Cortex of kidney (tissue), 1 donor: ENCODE measurements at places on chromosomes 12 and 14.

GRCh38 chr12:8698132-8698851 lies 501 bp downstream of the RIMKLB start:
- DNase-seq = no peak

DNA sequence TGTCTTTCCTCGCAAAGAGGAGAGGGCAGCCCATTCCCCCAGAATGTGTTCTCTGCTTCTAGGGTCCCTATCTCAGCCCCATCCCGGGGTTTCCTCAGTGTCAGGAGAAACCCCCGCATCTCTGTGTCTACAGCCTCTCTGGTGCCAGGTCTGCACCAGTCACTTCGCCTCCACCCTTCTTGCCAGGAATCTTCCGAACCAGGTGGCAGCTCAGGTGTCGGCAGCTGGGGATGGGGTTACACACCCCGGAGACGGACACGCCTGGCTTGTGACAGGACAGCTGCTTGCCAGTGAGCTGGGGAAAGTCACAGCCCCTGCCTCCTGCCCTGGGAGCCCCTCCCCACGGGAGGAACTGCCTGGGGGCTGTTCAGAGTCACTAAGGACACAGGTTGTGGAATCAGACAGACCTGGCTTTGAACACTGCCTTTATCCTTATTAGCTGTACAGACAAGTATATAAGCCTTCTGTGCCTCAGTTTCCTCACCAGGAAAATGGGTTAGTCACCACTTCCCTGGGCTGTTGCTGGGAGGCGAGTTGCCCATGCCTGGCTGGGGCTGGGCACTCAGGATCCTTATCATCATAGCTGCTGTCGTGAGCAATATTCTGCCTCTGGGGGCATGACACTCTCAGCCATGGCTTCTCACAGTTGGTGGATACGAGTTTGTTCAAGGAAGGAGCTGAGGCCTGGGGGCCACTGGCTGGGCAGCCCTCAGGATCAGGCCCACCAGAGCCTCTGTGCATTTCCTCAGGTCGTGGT lies 10.8 kb downstream of the HIP1R start:
- no peak for DNase-seq

DNA sequence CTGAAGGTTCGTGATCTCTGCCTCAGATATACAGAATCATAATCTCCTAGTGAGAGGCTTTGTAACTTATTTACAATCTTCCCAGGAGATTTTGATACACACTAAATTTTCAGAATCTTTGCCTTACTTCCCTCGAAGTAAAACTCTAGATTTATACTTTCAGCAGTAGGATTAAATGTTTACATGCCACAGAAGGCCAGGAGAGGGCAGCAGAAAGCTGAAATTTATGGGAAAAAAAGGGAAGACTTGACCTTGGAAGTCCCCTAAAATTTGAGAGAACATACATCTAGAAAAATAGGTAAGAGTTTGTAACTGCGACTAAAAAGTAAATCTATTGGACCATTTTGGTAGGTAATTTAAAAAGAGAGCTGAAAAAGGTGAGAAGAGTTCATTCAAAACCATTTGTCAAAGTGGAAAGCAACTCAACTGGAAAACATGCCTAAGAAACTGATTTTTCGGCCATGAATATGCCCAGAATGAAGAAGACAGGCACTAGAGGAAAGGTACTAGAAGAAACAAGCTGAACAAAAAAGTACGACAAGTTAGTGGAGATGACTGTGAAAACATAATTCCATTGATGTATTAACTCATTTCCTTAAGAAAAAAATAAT lies 242.0 kb upstream of the MDGA2 start:
- DNase-seq = no peak

GRCh38 chr14:81231540-81231939 lies 10.8 kb upstream of the GTF2A1 start:
- no peak for DNase-seq

GRCh38 chr12:27551172-27551840 lies 27.3 kb downstream of the PPFIBP1 start:
- no peak for DNase-seq

GRCh38 chr12:46942579-46942978 lies 116.8 kb upstream of the SLC38A4 start:
- no peak for DNase-seq

GRCh38 chr12:22919883-22920282 lies 294.9 kb downstream of the ETNK1 start:
- no peak for DNase-seq

DNA sequence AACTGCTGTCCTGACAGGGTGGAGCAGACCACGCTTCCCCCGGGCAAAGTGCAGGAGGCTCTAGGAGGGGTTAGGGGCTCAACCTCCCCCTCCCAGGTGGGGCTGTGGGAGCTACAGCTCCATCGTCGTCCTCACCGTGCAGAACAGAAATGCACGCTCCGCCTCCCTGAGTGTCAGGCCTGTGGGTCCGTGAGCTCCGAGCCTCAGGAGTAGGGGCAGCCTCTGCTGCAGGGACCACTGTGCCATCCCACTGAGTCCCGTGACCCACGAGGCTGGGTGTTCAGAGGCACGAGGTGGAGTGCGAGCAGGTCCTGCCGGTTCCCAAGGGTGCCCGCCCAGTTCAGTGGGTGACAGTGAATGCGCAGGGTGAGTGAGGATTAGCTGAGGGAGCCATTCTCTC lies 48.6 kb downstream of the CACNA1C start:
- DNase-seq = no peak

DNA sequence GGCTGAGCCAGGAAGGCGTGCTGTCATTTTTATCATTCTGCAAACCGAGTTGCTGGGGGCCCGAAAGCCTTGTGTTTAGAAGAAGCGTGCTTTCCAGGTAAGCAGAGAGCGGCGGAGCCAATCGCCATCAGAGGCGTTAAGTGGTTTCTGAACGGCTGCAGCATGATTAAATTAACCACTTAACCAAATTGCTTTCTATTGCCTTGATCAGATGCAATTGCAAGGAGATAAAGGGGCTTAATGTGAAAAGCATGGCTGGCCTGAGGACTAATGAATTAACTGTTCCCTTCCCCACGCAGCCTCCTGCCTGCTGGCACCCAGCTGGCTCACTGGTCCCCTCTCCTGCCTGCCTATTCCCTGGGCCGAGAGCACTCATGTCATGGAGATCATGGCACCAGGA lies 36.6 kb upstream of the CHGA start:
- no peak for DNase-seq

DNA sequence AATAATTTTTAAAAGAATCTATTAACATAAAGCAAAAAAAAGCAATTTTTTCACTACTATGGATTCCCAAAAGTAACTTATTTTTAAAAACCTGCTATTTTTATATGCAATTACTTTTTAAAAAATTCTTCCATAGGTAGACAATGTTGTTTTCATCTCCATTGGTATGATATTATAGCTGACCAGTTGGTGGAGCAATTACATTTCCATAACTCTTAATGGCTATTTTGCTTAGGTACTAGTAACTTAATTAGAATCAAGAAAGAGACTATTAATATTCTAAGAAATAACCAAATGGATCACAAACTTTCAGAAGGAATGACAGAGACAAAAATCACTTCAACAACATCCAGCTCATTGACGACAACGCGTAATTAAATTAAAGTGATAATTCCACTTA lies 64.7 kb upstream of the PTCSC3 start:
- DNase-seq = no peak

DNA sequence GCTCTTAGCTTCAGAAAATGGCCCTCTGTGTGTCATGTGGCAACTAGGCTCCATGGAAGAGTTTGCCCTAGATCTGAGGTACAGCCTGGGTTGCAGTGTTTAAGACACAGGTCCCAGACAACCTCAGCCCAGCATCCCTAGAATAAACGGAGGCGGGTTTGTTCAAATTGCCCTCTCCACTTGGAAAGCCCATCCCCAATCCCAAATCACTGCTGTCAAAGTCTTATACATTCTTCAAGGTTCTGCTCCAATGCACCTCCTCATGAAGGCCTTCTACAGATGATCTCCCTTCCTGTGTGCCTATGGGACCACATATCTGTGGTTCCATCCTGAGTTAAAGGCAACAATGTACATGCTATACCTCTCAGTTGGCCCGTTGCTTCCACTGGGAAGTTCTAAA lies 289.8 kb downstream of the DPF3 start:
- no peak for DNase-seq

DNA sequence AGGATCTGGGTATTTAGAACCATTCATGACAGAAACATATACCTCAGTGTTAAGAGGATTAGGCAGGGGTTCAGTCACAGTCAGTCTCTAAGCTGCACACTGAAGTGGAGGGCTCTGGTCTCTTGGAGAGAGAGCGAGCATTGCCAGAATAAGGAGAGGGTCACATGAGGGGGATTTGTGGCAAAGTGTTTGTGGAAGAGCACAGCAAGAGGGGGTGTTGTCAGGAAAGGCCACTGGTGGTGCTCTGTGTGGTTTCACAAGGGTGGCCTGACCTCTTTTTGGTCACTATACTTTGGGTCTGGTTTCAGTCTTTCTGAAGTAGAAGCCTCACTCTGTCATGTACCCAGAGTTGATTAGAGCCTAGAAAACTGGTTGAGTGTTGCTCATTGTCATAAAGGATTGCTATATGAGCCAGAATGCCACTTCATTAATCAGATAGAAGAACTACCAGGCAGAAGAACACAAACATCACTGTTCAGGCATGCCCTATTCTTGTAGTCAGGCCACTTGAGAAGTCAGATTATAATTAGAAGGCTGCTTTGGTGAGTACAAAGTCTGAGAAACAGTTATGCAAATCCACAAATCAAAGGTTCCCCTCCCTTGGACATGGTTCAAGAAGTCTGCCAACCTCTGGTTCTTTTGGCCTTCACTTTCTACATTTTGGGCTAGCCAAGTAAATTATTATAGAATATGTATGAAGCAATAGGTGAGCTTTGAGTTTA lies 8.4 kb downstream of the TMEM19 start:
- no peak for DNase-seq

GRCh38 chr12:64675795-64676194 lies 65.5 kb downstream of the RASSF3 start:
- no peak for DNase-seq

GRCh38 chr14:28052251-28052650 lies 714.3 kb upstream of the FOXG1 start:
- DNase-seq = no peak

- no peak for DNase-seq
Observed at GRCh38 chr12:128542844-128543243, 275.9 kb downstream of the TMEM132C start.

- DNase-seq = no peak
Observed at GRCh38 chr12:43148691-43149090, 403.3 kb downstream of the ADAMTS20 start.

DNA sequence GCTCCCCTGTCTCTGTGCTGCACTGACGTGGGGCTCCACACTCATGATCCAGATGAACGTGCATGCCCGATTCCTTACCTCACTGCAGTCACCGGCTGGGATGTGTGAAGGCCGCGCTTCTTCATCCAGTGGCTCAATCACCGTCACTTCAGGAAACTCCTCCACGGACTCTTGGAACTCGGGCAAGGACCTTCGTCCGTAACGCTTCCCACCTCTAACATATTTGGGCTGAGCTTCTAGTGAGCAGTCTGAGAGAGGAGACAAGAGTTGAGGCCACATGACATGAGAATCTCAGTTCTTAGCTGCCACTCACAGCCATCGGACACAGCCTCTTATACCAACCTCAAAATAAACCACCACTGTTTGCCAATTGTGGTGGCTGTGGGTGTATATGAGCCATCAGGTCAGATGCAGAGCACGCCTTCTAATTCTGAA lies 38.3 kb downstream of the NIN start:
- no peak for DNase-seq

DNA sequence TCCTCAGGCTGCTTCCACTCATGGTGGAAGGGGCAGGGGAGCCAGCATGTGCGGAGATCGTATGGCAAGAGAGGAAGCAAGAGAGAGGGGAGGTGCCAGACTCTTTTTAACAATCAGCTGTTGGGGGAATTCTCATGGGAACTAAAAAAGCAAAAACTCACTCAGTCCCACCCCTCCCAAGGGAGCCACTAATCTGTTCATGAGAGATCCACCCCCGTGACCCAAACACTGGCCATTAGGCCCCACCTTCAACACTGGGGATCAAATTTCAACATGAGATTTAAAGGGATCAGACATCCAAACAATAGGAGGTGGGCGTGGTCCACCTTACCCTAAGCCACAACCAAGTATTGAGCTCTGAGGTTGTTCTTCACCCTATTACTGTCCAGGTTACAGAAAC lies 375.1 kb downstream of the GRIN2B start:
- no peak for DNase-seq

GRCh38 chr12:89346741-89347324 lies 5.5 kb downstream of the DUSP6 start:
- DNase-seq = no peak

DNA sequence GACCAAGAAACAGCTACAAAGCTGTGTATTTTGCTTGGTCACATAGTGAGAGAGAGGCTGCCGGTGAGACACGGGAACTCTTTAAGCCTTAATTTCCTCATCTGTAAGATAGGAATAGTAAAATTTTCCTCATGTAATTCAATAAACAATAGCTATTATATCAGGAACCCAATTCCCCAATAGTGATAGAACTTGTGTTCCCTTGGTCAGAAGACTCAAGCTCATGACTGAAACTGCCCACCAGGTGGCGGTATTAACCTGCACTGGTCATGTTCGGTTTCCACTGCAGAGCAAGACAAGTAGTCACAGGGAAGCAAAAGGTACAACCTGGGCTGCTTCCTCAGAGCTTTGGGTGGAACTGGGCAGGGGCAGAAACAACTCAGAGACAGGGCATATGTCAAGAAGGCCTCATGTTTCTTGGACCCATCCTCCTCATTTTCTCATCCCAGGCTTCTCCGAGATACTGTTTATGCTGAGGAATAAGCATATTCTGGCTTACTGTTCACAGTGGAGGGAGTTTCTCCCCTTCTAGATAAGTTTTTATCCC lies 4.2 kb upstream of the AJUBA start:
- DNase-seq = no peak

DNA sequence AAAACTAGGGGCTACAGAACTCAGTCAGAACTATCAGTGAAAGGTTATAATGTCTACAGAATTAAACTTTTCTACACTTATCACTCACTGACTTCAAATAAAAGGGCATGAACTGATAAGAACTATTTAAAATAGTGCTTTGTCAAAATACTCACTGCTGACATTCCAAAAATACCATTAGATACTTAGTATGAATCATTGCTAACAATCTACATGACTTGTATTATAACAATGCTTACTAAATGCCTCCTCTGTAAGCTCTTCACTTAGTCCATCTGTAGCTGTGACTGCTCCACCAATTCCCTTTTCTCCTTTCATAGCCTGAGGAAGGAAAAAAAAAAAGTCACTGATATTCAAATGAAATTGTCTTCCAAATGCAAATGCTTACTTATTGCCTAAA lies 17.0 kb downstream of the NFYB start:
- DNase-seq = no peak

- DNase-seq = no peak
Observed at GRCh38 chr14:47262801-47263200, 412.6 kb downstream of the MDGA2 start.

DNA sequence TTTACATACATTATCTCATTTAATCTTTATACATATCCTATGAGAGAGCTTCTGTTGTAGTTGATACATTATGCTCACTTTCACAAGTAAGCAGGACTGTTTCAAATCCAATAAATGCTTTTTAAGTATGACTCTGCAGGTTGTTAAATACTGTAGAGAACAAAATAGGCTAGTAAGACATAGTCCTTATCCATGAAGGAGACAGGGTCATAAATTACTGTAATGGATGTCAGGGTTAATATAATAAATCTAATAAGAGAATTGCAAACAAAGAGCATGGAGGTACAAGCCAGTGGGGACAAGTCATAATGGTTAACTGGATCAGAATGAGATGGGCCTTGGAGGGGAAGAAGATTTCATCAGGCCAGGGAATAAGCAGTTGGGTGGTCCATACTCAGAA lies 303.8 kb upstream of the RGS6 start:
- DNase-seq = no peak
